Keratinocyte (primary cell): ENCODE measurements at places on chromosomes 13 and 19. TPM values are rescaled to one million over a fixed set of nuclear protein-coding genes. Genes with fewer than 3 reads are reported as not detected.
A peak's percentile ranks its signal among the peaks of the same experiment; 100 is the strongest.

Gene NLRP7
- 0.03 TPM in 1 of 3 replicates, not detected in the others for polyA plus RNA-seq

Gene MYO1F
- polyA plus RNA-seq, result 0.08 to 0.14 TPM (median 0.08 TPM) in 3 replicates

Gene GADD45GIP1
- polyA plus RNA-seq, result 27.8 to 38.4 TPM (median 35.5 TPM) in 3 replicates

Gene ZNF302
- polyA plus RNA-seq, result 6.4 to 14.1 TPM (median 13.4 TPM) in 3 replicates

- no peaks in the 10 kb centered on the region for H3K4me1 ChIP-seq
- H3K27me3 ChIP-seq, result no peaks in the 10 kb centered on the region
- H3K4me3 ChIP-seq, result no peak overlapping the region
- H3K27ac ChIP-seq, result no peak overlapping the region
These were observed 23.0 kb upstream of the PLPP2 start for GRCh38 chr19:313988-314815.

- no peaks in the 10 kb centered on the region for H3K27me3 ChIP-seq
- H3K36me3 ChIP-seq, result peaks cover 4% of the 10 kb centered on the region
- no peaks in the 10 kb centered on the region for H3K4me1 ChIP-seq
- H3K27ac ChIP-seq, result no peak overlapping the region
These were observed 8.9 kb downstream of the STXBP2 start for GRCh38 chr19:7645656-7646425.

DNA sequence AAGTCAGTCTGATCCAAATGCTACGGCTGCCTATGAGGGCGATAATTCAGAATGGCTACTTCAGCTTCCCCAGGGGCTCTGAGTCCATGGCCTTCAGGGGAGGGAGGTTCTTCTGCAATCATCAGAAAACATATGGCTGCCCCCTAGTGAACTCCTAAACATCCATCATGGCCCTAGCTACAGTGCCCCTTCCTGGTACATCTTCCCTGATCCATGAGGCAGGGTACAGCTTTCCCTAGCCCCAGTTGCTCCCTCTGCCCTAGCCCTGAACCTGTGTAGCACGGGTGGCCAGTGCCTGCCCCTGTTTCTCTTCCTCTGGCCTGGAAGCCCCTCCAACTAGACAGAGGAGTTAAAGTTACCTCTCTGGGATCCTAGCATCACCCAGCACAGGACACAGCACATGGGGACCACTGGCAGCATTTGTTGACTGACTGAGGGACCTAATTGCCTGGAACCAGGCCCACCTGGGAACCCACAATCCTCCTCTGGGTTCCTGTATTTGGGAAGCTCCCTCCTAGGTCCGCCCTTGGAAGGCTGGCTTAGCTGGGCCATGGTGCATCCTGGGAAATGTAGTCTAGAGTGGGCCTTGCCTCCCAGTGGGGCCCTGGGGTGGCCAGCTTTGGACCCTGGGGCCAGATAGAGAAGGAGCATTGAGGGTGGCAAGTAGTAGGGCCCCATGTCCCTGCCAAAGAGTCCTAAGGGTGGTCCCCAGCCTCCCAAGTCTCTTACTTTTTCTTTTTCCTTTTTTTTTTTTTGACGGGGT lies 17.7 kb upstream of the SEMA6B start:
- no peak overlapping the region for H3K27ac ChIP-seq
- H3K36me3 ChIP-seq, result no peaks in the 10 kb centered on the region
- H3K4me1 ChIP-seq, result peaks cover 13% of the 10 kb centered on the region
- peaks cover 32% of the 10 kb centered on the region for H3K27me3 ChIP-seq
- H3K4me3 ChIP-seq, result no peak overlapping the region

- peaks cover 7% of the 10 kb centered on the region for H3K36me3 ChIP-seq
- H3K4me3 ChIP-seq, result no peak overlapping the region
- no peak overlapping the region for H3K27ac ChIP-seq
These were observed 5.0 kb downstream of the ZSCAN5A start for GRCh38 chr19:56309511-56310185.

GRCh38 chr19:1854542-1855039 lies 6.3 kb upstream of the REXO1 start:
- no peaks in the 10 kb centered on the region for H3K27me3 ChIP-seq
- H3K4me1 ChIP-seq, result peaks cover 57% of the 10 kb centered on the region
- peak overlapping the region; percentile 73 for H3K4me3 ChIP-seq
- no peaks in the 10 kb centered on the region for H3K36me3 ChIP-seq
- peak overlapping the region; percentile 78 for H3K27ac ChIP-seq
- DNase-seq, result no peak
